ENCODE measurements at places on chromosomes 2 and 18.

DNA sequence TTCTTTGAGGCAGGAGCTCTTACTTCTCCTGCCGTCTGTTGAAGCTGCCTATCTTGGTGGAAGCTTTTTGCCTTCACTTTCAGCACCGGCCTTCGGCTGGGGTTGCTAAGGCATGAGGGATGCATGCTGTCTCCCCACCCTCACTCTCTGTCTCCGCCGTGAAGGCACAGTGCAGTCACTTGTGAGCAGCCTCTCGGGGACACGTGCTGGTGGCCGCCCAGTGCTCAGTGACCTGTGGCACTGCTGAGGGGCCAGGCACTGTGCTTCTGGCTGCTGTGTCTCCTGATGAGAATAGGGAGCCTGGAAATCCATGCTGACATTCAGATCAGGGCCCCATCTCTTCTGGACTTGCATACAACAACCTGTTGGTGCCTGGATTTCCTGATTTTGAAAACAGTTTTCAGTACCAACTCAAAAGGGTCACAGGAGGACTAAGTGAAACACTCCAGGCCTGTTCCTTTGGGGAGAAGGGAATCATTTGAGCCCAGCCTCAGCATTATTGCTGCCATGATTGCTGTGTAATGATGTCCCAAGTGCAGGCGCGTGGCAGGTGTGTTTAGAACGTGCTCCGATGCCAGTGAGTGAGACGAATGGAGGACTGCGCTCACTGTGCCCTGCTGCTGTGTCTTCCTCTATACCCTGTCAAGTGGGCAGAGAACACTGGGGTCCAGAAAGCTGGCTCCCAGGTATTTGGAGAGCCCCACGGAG, 218.1 kb downstream of the SEPTIN10 start:
- DNase-seq, result no peak

- DNase-seq, result no peak
These were observed 149.2 kb upstream of the NOSTRIN start for GRCh38 chr2:168652997-168653921.

DNA sequence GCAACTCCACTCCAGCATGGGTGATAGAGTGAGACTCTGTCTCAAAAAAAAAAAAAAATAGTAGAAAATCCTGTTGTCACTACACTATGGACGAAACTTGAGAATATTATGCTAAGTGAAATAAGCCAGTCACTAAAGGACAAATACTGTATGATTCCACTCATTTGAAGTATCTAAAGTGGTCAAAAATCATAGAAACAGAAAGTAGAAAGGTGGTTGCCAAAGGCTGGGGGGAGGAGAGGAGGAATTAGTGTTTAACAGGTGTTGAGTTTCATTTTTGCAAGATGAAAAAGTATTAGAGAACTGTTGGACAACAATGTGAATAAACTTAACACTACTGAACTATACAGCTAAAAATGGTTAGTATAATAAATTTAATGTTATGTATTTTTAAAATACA, 18.8 kb upstream of the RMP24 start:
- DNase-seq, result no peak

- DNase-seq, result no peak
These were observed 25.4 kb downstream of the WDR75 start for GRCh38 chr2:189466656-189467055.

- peak; percentile 33 for DNase-seq
These were observed 691 bp downstream of the BIRC6 start for GRCh38 chr2:32357318-32358110.
